NCI-H510A treated with DMSO at 0.1 percent for 48 hours (cell line): ENCODE measurements at places on chromosomes 7 and 10.

GRCh38 chr7:21653623-21654022 lies 110.8 kb downstream of the DNAH11 start:
- DNase-seq: no peak

- no peak for DNase-seq
These were observed 16.3 kb downstream of the PI4K2A start for GRCh38 chr10:97656777-97657176.

- DNase-seq: peak; percentile 27
These were observed 4.1 kb downstream of the MBLAC1 start for GRCh38 chr7:100130608-100131453.

- DNase-seq: no peak
These were observed 38.1 kb downstream of the PPIF start for GRCh38 chr10:79385392-79385795.

DNA sequence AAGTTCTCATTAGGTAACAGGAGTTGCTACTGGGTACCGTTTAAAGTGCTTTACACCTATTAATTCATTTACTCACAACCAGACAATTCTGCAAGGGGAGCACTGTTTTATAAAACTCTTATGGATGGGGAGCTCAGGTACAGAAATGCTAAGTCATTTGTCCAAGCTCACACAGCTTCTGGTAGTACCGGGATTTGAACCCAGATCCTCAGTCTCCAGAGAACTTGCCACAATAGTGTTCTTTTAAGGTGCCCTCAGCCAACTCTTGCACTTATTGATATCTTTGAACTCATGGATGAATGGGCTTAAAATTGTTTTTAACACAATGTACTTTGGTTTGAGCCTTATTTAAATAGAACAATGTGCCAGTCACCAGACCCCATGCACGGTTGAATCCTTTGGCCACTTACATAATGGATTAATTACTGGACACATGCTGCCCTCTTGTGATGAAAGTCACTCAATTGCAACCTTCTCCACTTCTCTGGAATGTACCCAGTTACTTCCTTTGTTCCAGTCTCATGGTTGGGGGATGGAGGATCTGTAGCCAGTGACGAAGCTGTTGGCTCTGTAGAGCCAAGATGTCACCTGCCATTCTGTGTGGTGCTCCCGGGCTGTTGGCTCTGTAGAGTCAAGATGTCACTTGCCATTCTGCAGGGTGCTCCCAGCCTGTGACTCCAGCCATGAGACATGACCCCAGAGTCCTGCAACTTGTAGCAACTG lies 65.6 kb downstream of the NOD1 start:
- DNase-seq: peak; percentile 57

- DNase-seq: no peak
These were observed 64.1 kb downstream of the MICU1 start for GRCh38 chr10:72561745-72562166.

DNA sequence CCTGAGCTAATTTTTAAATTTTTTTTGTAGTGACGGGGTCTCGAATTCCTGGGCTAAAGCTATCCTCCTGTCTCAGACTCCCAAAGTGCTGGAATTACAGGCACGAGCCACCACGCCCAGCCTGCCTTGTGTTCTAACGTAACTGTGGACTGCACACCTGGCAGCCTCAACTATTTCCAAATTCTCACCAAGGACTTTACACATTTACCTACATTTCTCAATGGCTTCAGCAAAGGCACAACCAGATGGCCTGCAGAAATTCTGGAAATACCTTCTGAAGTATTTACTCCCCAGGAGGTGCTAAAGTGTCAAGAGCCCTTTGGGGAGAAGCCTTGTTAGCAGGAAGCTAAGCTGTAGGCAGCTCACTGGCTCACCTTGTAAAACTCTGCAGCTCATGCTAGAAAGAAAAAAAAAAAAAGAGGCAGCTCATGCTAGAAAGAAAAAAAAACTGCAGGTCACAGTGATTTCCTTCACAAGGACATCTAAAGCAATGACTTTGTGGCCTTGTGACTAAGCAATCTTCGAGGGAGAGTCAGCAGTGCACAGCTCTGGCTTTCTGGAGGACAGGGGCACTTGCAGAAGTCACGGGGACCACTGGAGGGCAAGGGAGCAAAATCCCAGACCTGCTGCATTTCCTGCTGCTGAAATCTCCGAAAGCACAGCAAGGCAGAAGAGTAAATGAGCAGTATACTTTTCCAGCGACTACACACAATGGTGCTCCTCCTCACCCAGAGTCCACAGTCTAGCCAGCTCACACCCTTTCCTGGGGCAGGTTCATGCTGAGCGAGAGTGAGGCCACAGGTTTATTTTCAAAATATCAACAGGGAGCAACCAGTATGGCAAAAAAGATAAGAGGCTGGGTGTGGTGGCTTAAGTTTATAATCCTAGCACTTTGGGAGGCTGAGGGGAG lies 40.4 kb downstream of the BAIAP2L1 start:
- DNase-seq: peak; percentile 1

DNA sequence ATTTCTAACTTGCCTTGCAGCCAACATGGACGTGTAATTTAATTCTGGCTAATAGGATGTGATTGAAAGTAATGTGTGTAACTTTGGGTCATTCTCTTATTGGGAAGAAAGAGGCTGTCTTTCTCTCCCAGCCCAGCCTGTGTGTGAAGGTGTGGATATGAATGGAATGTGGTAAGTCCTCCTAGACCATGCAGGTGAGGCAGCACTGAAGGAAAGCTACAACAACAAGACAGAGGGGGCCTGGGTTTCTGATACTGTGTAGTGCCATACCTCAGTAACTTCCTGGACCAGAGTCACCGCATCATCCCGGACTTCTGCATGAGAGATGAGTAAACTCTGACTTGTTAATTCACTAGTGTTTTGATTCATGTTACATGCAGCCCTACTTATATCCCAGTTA lies 237.0 kb downstream of the EXOC4 start:
- no peak for DNase-seq

DNA sequence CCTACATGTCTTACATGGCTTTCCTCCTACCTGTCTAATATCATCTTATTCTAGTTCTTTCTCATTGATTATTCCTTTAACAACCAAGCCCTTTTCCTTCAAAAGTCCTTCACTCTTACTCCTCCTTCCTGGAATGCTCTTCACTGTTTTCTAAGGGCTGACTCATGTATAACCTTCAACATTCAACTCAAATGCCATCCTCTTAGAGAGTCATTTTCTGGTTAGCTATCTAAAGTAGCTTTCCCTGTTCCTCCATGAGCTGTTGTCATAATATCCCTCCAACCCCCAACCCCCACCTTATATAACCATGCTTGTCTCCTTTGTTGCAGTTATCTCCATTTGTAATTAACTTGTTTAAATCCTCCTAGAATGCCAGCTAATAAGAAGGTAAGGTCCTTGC lies 286.8 kb downstream of the ADK start:
- no peak for DNase-seq

- no peak for DNase-seq
These were observed 110.6 kb downstream of the EMX2 start for GRCh38 chr10:117653170-117653515.

DNA sequence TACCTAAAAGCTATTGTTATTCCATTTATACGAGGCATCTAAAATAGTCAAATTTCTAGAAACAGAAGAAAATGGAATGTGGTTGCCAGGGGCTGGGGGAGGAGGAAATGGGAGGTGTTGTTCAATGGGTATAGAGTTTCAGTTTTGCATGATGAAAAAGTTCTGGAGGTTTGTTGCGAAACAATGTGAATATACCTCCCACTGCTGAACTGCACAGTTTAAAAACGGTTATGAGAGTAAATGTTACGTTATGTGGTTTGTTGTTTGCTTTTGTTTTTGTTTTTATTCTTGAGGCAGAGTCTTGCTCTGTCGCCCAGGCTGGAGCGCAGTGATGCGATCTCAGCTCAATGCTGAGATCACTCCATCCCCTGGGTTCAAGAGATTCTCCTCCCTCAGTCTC lies 64.9 kb upstream of the NRBF2 start:
- DNase-seq: no peak

DNA sequence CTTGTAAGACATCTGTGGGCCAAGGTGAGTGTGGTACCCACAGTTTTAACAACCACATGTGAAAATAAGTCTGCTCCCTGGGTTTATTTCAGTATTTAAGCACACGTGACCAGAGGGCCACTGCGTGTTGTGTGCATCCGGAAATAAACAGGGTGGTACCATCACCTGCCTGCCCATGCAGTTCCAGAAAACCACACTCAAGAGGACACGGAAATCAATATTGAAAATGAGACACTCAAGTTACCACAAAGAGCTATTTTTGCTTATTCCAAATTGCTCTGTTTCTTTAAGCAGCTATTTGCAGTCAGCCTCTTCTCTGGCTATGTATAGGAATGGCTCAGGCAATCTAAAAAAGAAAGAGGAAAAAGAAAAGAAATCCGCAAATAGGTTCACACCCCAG lies 71.8 kb upstream of the LOXL4 start:
- peak; percentile 73 for DNase-seq

DNA sequence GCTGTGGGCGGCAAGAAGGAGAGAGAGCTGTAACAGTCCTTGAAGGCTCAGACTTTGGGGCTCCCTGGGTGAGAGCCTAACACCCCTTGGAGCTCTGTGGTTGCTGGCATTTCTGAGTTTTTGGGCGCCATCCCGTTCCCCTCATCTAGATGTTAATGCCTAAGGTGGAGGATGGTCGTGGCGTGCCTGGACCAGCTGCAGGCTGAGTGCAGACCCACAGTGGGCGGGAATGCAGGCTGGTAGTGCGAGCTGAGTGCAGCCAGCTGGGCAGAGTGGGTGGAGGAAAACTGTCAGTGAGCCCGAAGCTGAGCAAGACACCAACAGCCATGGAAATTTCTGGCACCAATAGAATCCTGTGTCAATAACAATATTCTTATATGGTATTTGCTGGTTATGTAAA lies 403.0 kb downstream of the ANKRD7 start:
- DNase-seq: no peak

GRCh38 chr7:146773506-146773905 lies 656.9 kb downstream of the CNTNAP2 start:
- DNase-seq: peak; percentile 5

DNA sequence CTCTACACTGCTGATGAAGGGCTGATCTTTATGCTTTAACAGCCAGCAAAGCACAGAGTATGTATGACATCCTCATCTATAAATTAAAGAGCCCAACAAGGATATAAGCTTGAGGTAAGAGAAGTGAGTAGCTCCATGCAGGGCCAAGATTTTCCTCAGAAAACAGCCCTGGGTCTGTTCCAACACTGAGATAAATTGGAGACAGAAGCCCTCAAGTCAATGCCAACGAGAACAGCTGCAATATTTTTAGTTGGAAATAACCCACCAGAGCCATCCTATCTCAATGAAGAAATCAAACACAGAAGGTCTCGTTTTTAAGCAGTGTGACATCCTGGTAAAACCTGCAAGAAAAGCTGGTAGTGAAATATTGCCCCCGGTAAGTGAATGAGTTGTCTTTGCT lies 297.0 kb upstream of the AUTS2 start:
- DNase-seq: no peak

DNA sequence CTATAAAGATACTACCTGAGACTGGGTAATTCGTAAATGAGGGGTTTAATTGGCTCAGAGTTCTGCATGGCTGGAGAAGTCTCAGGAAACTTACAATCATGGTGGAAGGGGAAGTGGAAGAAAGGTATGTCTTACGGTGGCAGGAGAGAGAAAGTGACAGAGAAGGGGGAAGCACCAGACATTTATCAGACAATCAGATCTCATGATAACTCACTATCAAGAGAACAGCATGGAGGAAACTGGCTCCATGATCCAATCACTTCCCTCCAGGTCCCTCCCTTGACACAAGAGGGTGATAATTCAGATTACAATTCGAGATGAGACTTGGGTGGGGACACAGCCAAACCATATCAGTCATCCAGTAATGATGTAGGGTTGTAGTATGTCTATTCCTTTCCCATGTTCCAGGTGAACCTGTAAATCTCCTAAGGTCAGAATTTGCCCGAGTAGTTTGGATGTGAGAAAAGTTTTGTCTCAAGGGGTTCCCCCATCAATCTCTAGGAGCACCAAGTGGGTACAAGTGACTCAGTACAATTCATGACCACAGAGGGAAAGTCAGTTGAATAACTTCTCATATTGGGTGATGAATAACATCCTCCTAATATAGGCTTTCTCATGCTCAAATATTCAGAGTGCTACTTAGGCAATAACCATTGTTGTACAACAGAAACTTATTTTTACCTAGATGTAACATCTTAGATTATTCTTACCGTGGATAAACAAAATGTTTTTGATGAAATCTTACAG lies 39.7 kb upstream of the MTPN start:
- no peak for DNase-seq

DNA sequence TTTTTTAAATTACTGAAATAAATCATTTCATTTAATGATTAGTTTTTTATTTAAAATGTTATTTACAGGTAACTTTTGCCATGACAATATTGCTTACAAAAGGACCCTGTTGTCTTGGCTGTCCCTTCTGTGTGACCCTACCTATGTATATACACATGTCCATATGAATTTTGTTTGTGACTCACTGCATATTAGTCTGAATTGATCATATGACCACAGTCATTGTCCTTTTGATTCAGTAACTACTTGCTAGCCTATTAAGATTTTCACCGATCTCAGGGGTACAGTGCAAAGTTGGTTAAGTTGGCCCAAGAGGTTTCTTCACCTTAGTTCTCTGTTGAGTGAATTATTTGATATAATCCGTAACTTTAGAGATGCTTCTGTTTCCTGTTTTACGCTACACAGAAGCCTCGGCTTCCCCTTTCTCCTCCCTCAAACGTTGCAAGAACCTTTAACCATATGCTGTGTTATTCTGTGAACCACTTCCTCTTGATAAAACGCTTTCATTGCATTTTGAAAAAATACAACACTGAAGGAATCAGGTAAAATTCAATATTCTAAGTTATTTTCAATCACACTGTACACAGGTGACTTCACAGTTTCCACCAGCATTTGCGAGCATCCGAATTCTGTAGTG lies 43.9 kb downstream of the APBB1IP start:
- no peak for DNase-seq

- no peak for DNase-seq
These were observed 56.1 kb downstream of the HIBADH start for GRCh38 chr7:27606270-27607209.

- no peak for DNase-seq
These were observed 104.3 kb downstream of the MTERF1 start for GRCh38 chr7:91776171-91776570.

DNA sequence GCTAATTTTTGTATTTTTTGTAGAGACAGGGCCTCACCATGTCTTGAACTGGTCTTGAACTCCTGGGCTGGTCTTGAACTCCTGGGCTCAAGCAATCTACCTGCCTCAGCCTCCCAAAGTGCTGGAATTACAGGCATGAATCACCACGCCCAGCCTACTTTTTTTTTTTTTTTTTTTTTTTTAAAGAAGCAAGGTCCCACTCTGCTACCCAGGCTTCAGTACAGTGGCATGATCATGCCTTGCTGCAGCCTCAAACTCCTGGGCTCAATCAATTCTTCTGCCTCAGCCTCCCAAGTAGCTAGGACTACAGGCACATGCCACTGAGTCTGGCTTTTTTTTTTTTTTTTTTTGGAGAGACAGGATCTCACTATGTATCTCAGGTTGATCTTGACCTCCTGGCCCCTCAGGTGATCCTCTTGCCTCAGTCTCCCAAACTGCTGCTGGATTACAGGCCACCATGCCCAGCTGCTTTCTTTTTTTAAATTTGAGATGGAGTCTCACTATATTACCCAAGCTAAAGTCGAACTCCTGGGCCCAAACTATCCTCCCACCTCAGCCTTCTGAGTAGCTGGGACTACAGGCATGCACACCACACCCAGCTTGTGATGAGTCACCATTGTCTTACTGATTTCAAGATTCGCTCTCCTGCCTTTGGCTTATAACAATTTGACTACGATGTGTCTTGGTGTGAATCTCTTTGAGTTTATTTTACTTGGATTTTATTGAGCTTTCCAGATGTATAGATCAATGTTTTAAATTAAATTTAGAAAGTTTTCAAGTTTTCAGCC lies 9.0 kb downstream of the RPEL1 start:
- no peak for DNase-seq
